ENCODE measurements at places on chromosomes 12 and 14.

DNA sequence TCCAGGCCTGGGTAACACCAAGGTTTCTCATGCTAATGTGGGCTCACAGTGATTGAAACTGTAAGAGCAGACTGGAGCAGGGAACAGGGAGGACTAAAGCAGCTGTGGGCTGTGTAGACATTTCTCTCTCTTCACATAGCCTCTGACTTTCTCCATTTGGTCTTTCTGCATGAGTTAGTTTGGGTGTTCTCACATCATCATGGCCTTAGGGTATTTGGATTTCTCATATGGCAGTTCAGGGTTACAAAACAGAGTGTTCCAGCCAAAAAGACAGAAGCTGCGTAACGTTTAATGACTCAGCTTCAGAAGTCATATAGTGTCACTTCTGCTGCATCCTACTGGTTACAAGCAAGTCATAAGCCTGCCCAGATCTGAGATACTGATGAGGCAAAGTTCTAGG, 52.0 kb upstream of the OSBPL8 start:
- DNase-seq, result no peak

- no peak for DNase-seq
Observed at GRCh38 chr12:18054925-18055619, 34.9 kb downstream of the RERGL start.

DNA sequence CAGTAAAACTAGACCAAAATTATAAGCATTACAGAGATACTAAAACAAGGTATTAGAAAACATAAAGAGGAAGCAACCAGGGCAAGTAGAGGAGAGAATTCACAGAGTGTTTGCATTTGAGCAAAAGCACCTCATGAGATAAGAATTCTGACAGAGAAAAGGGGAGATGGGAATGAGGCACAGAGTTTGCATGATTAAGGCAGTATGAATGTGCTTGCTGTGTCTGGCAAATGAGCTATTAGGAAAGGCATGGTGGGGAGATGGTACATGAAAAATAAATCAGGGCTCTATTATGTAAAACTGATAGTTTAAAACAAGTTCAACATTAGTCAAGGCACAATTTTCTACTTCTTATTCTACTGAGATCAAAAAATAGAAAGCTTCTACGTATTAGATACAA, 23.1 kb downstream of the GARIN6 start:
- no peak for DNase-seq

DNA sequence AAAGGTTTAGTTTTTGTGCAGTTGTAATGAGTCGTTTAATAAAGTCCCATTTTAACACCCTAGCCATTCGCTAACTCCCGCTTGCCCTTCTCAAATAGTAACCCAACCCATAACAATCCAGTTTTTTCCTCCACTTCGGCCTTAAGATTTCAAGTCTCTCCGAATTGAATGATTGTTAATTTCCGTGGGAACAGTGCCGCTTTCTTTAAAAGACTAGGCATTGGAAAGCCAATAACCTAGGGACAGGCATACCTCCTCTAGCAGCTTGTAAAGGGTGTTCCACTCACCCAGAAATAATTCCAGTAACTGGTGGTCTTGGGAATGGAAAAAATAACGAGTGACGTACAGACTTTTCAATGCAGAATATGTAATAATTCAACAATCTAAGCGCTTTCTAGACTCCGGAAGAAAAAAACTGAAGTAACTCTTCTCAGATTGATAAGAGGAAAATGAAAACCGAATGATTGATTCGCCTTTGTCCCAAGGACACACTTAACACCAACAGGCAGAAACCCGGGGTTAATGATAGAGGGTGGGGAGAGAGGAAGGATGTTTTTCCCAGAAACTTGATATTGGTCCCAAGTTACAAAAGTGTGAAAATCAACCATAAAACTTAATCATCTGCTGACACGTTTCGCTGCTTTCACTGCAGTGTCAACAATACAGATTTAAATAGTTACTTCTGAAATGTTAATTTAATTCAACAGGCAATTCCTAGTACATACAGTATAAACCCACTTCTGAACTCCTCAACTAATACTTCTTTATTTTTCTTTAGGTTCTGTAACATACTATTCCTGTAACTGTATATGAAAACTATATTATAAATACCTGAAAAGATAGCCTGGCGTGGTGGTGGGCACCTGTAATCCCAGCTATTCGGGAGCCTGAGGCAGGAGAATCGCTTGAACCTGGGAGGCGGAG, 1.0 kb upstream of the SINHCAF start:
- DNase-seq, result no peak

- DNase-seq, result no peak
Observed at GRCh38 chr14:39322807-39323206, 89.1 kb downstream of the MIA2 start.

All from NCI-H2107 (cell line).